CD14-positive monocyte (primary cell): ENCODE measurements at places on chromosomes 12 and 14. TPM values are rescaled to one million over a fixed set of nuclear protein-coding genes. Genes with fewer than 3 reads are reported as not detected.

The CIROP gene
- not detected for polyA plus RNA-seq

DNA sequence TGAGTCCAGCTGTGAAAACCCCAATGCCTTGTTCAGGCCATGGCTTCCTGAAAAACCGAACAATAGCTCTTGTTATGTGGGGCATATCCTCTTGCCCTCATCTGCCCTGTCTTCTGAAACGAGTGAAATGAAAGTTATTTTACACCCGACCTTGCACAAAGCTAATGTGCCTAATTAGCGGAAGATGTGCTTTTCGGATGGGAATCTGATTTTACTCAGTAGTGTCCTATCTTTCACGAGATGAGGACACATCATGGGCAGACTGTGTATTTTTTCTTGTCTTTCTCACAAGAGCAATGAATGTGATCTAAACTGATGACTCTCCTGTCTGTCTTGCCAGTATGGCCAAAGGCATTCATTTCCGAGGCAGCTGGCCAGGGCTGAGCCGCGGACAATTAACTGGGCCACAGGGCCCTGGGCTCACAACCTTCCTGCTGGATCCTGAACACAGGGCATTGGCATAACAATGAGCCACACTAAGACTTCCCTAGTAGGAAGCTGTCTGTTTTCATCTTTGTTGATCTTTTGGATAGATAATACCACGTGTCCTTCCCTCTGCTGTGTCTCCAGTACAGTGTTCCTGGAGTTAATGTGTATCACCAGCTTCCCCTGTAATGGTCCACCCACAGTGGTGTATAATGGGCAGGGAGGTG, 86.0 kb upstream of the HIF1A start:
- no peak for DNase-seq

- no peak for DNase-seq
Measured at GRCh38 chr14:34965912-34966311, 16.9 kb upstream of the SRP54 start.

DNA sequence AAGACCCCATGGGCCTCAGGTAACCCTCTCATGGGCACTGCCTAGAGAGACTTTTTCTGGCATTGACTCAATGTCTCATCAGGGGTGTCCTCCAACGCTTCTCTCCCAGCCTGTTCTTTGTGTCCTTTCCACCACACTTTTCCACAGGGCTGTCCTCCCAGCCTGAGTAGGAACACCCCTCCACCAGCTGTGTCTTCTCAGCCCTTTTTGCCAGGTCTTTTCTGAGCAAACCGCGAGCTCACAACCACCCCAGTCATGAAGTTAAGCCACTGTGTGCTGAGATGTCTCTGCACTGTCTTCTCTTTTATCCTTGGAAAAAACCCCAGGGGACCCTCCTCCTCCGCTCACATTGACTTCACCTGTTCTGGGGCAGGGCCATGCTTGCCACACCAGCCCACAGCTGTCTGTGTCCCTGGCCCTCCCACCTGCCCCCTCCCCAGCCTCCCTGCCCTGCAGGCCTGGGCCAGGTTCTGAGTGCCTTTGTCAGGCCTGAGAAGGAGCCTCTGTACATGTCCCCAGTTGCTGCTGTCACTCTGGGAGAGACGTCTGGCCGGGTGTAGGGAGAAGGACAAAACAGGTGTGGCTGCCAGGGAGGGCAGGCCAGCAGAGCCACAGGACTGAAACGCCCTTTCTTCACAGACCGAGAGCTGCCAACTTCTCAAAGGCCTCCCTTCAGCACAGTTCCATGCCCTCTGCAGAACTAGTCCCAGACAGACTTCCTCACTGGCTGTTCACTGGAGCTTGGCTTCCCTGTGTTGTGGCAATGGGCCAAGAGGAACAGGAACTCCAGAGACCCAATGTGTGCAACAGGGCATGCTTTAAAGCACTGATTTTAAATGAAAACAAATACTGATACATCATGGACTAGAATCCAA, 50.5 kb upstream of the PNMA1 start:
- peak; percentile 90 for DNase-seq

- DNase-seq, result no peak
Measured at GRCh38 chr12:104050436-104050835, 449 bp upstream of the GLT8D2 start.

DNA sequence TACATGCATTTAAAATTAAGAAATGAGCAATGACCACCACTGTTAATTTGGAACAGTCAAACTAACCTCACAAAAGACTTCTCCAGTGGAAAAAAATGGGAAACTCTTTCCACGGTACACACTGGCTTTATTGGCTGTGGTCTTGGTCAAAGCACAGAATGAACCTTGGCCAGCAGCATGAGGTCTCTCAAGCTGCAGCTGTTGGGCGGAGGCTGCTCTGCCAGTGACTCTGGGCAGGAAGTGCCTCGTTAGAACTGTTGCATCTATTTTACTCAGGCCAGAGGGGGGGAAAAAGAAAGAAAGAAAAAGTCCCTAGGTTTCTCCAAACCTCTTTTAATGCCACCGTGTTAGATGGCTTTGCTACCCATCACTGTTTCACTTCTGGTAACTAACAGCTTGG, 279.8 kb upstream of the DIO2 start:
- no peak for DNase-seq

- no peak for DNase-seq
Measured at GRCh38 chr12:69466867-69467266, 3.3 kb upstream of the FRS2 start.

- DNase-seq, result peak; percentile 100
Measured at GRCh38 chr12:63917864-63918799, 73.6 kb downstream of the SRGAP1 start.
